ENCODE measurements at places on chromosomes 16 and 17.

- no peak for DNase-seq
Observed at GRCh38 chr16:23537390-23537789, 19.8 kb downstream of the EARS2 start.

DNA sequence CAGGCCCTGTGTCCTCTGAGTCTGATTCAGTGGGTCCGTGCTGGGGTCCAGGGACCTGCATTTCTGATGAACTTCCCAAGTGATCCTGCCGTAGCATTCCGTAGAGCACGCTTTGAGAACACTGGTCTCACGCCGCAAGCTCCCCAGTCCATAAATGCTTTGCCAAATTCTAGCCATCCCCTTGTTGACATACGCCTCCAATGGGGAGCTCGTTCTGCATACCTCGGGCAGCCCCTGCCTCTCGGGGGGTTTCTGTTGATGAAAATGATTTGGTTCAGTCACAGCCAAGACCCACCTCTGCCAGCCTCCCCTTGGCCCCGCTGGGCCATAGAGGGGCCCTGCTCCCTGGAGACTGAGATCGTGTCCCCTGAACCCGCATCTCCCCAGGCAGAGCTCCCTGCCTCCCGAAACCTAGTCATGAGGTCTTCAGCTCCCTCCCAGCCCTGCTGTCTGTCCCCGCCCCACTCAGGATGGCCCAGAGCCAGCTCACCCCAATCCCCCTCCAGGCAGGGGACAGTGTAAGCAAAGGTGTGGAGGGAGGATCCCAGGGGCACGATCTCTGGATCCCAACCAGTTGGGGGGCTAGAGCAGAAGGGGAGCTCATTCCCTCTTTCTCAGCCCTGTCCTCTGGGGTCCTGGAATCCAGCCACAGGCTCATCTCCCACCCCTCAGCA, 16.2 kb upstream of the SPNS2 start:
- DNase-seq = no peak

GRCh38 chr17:9897372-9897968, 7.6 kb downstream of the RCVRN start:
- no peak for DNase-seq

DNA sequence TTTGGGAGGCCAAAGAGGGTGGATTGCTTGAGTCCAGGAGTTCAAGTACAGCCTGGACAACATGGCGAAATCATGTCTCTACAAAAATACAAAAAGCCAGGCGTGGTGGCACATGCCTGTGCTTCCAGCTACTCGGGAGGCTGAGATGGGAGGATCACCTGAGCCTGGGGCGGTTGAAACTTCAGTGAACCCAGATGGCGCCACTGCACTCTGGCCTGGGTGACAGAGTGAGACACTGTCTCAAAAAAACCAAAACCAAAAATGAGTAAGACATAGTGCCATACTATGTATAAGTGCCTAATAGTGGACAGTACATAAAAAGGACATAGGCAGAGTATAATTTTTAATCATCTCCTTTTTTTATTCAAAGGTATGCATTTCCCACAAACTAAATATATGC, 4.0 kb downstream of the CTC1 start:
- no peak for DNase-seq

DNA sequence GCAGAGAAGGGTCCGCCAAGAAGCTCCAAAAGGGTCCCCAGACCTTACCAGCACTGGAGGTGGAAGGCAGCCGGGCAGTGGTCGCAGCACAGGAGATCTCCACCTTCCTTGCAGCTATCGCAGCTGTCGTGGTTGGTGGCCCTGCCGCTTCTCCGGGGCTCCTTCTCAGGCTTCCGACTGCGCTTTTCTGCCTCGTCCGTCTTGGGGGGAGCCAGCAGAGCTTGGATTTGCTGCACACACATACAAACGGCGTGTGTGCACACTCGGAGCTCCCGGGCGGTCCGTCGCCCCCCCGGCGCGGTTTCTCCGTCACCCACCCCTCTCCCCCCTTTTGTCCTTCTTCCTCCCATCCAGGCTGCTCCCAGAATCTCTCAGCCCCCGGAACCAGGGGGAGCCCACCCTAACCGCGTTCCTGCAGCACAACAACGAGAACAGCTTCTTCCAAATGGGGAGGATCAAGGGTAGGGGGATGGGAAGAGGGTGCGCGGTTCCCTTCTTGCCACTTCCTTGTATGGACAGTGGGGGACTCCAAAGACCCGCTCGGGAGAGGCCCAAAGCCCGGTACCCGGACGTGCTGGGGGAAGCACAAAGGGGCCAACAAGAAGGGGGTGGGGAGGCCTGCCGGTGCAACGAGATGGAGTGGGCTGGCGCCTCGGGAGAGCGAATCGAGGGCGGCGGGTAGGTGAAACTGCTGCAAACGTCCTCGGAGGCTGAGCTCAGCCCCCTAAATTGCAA, 1.1 kb downstream of the PHF12 start:
- DNase-seq = no peak

DNA sequence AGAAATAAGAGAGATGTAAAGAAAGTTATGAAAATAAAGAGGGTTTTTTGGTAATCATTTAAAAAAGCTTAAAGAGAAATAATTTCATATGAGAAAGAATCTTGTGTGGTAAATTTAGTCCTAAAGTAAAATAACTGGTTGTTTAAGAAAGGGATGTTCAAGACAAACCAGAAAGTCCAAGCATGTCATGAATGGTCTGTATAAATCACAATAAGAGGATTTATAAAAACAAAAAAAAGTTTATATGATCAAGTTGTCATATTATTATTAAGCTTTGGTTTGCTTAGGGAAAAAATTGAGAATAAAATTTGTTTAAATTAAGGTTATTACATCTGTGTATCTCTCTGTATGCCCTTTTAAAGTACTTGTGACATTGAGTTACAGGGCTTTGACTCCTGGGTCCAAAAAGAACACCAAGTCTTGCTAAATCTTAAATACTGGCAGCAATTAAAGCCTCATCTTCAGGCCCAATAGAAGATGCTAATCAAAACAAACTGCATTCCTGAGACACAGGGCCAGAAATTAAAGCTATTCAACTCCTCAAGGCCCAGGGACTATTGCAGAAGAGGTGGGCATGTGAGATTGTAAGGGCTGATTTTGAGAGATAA, 15.6 kb upstream of the TRIM25 start:
- no peak for DNase-seq

- peak; percentile 16 for DNase-seq
Observed at GRCh38 chr17:18008496-18009268, 30.3 kb downstream of the ATPAF2 start.

DNA sequence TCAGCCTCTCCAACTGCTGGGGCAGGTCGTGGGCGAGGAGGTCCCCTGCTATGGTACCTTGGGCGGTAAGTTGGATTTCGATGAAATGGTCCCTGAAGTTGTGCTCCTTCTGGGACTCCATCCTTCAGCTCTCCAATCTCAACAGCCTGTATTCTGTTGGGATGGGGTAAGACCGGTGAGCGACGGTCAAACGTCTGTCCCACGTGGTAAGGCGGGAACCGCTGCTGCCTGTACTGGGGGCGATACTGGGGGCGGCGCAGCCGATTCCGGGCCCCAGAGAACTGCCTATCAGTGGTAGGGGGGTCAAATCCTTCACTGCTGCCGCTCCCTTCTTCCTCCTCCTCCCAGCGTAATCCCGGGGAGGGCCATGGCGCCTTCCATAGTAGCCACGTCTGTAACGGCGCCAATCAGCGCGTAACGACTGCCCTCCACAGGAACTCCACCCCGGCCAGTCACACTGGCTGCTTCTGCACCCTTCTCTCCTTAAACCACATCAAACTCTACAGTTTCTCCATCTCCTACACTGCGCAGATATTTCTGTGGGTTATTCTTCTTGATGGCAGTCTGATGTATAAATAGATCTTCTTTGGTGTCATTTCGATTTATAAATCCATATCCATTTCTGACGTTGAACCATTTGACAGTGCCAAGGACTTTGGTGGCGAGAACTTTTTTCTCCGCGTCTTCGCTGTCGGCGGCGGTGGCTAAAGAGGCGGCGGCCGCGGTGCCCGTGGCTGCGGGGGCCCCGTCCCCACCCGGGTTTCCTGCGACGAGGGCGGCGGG, 41.1 kb downstream of the AHSP start:
- no peak for DNase-seq

DNA sequence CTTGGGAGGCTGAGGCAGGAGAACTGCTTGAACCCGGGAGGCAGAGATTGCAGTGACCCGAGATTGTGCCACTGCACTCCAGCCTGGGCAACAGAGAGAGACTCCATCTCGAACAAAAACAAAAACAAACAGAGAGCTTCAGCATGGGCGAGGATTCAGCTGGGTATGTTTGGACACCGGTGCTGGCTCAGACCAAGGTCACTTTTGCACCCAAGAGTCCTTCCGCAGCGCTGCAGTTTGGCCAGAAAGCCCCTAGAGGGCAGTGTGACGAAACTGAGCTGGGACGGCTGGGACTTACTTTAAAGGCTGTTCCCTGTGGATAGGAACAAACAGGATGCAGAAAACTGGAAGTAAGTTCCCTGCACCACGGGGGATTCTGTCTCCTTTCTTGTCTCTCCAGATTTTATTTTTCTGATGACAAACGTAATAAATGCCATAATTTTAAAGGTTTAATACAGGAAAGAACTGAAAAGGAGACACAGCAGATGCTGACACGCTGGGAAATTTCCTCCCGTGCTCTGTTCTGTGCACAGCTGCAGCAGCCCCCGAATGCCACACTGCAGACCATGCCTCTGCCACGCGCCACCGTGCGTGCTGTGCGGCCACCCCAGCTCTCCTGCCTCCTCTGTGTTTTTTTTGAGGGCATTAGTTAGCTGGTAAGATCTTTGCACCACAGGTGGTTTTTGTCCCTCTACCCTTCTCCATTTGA, 25.2 kb upstream of the USP36 start:
- no peak for DNase-seq

DNA sequence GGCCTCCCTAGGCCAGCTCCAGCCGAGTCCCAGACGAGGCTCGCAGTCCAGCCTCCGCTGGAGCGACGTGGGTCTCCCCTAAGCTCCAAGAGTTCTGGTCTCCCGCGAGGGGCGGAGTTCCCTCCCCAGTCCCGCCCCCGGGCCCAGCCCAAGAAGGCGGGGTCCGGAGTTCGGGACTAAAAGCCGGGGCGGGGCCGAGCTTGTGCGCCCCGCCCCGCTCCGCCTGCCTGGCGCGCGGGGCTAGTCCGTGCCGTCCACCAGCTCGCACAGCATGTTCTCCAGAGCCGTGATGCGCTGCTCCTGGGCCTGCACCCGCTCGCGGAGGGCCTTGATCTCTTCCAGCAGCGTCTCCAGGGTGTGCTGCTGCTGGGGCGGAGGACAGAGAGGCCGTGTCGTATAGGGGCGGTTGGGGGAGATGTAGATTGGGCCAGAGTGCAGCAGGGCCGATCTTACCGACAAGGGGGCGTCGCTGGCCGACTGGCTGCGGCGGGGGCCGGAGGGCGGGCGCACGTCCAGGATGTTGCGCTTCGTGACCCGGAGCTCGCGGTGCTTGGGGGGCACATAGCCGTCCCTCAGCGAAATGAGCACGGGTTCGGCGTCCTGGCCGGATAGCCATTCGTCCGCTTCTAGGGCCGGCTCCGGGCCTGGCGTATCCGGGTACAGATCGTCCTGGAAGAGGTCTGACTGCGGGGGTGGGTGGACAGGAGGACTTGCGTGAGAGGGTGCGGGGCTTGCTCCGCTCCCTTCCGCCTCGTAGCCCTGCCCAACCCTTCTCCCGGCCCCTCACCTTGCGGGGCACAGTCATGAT, 7.0 kb downstream of the CORO6 start:
- DNase-seq = peak; percentile 58

DNA sequence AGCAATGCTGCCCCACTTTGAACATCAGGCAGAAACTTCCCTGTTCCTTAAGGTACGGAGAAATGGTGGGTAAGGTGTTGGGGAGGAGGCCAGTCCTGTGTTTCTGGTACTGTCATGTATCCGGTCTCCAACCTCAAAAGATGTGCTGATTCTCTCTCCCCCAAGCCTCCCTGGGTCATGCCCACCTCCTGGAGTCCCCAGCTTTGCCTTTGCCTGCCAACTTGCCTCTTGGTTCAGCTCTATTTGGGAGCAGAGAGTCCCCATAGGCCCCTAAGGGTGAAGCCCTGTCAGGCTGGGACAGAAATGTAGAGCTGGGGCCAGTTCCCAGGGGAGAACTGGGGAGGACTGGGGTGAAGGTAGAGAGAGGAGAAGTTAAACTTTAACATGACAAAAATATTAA, 1.6 kb upstream of the TBX21 start:
- DNase-seq = no peak

DNA sequence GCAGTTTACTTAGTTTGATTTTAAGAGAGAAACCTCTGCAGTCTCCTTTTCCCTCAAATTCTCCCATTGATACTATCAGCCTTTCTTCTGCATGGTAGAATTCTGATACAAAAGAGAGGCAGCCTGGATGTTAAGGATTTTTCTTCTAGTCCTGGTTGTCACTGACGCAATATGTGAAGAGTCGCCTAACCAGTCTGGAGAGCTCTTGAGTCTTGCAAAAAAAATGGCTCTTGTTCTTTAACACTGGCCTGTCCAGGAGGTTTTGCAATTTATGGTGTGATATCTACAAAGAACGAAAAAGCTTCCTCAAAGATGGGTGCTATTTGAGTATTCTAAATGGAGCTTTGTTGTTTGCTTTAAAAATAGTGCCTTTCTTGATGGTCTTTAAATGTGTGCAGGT, 28.9 kb downstream of the COX10 start:
- no peak for DNase-seq

DNA sequence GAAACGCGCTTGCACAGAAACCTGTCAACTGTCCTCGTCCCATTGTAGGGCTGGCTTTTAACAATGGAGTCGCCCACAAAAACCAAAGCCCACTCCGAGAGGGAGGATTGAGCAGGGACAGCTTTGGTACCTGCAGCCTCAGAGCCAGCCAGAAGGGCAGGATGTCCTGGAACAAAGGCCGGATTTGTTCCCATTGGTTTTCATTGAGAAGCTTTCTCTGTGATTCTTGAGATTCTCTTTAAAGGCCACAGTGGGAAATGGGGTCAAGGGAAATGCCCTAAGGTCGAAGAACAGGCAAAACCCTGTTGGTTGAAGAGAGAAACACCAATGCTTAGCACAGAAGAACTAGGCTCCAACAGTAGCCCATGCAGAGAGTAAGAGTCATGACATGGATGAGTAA, 65.4 kb downstream of the C16orf78 start:
- DNase-seq = no peak

DNA sequence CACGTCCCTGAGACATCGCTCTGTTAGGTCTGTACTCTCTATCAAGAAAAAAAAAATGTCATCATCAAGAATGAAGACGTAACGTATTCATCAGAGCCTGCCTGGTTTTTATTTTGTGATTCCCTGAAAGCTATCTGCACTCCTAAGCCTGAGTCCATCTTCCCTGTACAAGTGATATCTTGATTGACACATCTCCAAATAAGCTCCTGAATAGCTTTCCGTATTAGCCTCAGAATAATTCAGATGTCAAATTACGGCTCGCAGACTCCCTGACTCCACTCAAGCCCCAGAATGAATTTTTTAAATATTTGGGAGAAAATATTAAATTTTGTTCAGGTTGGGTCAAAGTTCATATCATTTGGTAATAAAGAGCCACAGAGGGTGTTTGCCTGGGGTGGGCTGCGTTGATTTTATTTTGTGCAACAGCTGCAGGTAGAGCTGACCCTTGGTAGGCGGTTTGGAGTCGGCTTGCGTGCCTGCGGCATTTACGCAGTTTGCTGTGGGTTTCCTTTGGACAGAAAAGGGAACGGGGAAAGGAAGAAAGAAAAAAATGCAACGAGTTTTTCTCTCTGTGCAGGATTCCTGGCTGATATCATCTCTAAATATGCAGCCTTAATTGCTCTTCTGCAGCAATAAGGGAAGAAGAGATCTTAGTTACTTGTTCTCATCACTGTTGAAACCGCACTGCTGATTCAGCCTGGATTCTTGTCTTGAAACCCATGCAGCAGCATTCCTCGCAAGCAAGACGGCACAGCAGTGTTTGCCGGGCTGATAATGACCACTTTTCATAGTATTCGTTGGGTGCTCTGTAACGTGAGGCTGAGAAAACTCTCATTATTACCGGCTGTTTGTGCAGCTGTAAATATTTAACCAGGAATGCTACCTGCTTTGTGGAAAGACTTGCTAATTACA, 114.7 kb downstream of the IRX3 start:
- DNase-seq = peak; percentile 23

GRCh38 chr17:41748275-41748674, 13.8 kb upstream of the HAP1 start:
- DNase-seq = no peak
